Activated T-cell treated with anti-CD3 and anti-CD28 coated beads for 48 hours (primary cell): ENCODE measurements at places on chromosomes 1 and 21.

- no peak for DNase-seq
These were observed 85.7 kb upstream of the SLC45A1 start for GRCh38 chr1:8232036-8232757.

DNA sequence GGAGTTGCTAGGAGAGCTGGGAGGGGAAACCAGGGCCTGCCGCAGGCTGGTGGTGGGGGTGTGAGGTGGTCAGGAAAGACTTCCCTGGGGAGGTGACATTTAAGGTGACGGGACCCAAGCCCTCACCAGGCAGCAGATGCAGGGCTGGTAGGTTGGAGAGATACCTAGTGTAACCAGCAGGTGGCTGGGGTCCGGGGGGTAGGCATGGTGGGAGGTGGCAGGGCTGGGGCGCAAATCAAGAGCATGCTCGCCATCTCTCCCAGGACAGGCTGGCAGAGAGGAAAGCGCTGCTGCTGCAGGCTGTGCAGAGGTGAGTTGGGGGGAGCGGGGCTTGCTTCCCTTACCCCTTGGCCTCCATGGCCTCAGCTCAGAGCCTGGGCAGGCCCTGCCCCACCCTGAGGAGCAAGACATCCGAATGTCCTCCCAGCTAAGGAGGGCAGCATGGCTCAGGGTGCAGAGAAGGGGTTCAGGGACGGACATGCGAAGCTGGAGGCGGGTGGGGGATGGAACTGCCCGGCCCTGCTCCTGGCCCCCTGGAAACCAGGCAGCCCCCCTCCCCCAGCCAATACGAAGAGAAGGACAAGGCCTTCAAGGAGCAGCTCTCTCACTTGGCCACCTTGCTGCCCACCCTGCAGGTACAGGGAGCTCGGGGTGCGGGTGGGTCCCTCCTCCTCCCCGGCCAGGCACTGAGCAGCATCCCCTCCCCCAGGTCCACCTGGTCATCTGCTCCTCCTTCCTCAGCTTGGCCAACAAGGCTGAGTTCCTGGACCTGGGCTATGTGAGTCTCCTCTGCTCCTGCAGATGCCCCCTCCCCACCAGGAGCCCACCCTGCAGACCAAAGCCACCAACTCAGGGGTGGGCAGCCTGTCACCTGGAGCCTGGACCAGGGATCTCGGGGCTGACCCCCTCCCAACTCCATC, 4.0 kb downstream of the RNF207 start:
- peak; percentile 25 for DNase-seq

GRCh38 chr1:192980856-192981255, 78.3 kb downstream of the UCHL5 start:
- no peak for DNase-seq

- DNase-seq = no peak
These were observed 101.4 kb upstream of the RGS1 start for GRCh38 chr1:192474080-192474683.

DNA sequence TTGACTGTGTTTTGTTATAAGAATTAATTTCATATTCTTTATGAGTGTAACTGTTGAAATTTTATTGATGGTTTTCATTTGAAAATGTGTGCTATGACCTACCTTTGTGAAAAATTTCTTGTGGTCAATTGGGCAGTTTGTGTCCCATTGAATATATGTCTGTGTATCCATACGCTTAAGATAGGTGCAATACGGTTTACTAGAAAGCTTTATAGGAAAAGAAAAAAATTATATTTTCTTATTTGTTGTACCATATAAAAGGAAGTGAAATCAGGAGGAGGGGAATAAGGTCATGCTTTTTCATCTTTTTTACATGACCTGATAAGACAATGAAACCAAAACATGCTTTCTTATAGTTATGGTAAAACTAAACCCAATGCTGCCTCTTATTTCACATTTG, 807.7 kb downstream of the USP25 start:
- no peak for DNase-seq

DNA sequence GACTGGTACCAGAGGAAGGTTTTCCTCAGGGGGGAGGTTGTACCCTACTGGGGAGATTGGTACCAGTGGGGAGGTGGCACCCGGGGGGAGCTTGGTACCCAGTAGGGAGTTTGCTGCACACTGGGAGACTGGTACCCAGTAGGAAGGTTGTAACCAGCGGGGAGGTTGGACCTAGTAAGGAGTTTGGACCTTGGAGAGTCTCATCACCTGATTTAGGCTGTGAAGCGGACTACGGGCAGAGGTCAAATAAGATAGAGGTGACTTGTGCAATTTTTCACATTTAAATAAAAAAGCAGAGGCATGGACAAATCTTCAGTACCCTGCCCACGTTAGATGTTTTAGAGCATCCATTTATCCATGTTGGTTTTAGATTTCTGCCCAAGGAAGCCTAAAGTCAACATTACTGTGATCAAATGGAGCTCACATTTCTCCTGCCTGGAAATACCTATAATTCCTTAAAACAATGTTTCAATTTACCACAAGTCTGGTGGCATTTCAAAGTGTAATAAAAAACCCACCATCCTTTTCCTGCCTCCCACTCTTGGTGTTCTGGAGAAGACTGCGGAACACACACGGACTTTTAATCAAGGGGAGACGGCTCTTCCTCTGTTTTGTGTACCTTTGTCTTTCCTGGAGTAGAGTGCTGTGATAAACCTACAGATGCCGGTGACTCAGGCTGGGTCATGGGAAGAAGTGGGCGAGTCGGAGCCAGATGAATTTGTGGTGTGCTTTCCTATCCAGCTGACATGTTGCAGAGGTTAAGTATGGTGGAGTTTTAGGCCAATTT, 36.2 kb upstream of the MRPS6 start:
- DNase-seq = no peak

- no peak for DNase-seq
These were observed 1.2 kb downstream of the ELOVL1 start for GRCh38 chr1:43366601-43367025.

- no peak for DNase-seq
These were observed 11.3 kb upstream of the SLC1A7 start for GRCh38 chr1:53153752-53154151.

DNA sequence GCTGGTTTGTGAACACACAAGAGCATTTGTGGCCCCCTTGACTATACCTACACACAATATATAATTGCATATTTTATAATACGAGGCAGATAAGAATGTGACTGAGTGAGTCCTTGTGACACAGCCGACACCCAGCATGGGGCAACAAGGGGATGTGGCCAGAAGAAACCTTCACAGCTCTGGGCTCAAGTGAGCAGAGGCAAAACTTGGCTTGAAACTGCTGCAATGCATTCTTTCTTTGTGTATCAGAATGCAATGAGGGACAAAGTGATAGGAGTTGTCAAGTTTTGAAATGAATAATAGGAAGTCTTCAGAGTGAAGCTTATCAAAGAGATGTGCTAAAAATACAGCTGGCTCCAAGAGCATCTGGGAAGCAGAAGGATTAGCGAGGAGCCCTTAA, 124.0 kb upstream of the C8B start:
- no peak for DNase-seq

DNA sequence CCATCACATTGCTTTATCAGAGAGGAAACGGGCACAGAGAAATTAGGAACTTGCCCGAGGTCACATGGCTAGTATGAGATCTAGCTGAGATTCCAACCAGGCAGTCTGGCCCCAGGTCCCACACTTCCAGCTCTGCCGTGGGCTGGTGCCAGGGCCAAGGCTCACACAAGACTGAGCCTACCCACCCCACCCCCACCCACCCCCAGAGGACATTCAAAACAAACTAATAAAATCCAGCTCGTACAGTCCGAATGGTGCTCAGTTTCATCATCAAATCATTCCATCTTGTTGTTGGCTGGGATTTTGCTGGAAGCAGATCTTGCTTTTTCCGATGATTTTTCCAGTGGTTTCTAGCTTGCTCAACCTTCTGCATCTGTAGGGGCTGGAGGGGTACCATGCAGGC, 27.9 kb downstream of the MATN1 start:
- DNase-seq = no peak

DNA sequence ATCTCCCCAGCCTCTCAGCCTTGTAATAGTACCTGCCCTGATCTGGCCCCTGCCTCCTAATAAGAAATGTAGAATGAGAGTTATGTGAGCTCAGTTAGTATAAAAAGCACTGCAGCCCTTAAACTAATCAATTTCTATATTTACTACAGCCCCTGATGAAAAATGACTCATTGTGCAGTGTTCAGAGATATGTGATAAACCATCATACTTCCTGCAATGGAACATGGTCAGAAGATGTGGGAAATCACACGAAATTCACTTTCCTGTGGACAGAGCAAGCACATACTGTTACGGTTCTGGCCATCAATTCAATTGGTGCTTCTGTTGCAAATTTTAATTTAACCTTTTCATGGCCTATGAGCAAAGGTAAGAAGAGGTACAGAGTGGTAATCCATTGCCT, 176.8 kb upstream of the PDE4B start:
- DNase-seq = no peak

- no peak for DNase-seq
These were observed 22.1 kb downstream of the UCK2 start for GRCh38 chr1:165849353-165850133.

DNA sequence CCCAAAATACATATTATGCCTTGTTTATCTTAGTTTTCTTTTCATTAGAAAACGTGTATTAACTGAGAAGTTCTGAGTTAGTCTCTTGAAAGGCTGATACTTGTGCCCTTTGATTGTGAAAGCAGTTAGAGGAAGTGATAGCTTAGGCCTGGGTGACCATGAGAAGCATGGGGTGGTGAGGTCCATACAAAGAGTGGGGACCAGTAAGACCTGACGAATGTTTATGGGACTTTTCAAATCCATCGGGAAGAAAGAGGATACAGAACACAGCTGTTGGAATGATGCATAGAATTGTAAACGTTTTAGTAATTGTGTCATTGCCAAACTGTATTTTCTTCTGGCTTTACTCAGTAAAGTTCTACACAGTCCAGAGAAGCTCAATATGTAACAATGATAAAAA, 259.8 kb downstream of the LMO4 start:
- DNase-seq = no peak

GRCh38 chr1:109542657-109543056, 3.0 kb downstream of the GPR61 start:
- DNase-seq = no peak

GRCh38 chr1:196309386-196309785, 298.9 kb downstream of the KCNT2 start:
- no peak for DNase-seq

DNA sequence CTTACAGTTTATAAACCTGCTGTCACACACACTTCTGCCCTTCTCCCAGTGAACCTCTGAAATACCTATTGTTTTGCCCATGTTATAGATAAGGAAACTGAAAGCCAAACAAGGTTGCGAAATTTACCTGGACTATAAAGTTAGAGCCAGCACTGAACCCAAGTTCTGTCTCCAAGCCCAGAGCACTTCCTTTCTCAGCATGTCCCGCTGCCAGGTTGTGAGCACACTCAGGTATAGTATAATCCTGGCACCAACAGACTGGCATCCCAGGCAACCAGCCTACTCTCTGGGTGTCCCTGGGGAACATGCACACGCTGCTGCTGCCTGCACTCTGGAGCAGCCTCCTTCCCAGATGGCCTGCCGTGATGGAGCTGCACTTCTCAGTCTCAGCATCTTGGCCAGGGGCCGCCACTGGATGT, 45.1 kb downstream of the PGBD5 start:
- DNase-seq = no peak

GRCh38 chr1:31667065-31667785, 22.5 kb upstream of the PEF1 start:
- no peak for DNase-seq

- no peak for DNase-seq
These were observed 3.8 kb downstream of the RSPH1 start for GRCh38 chr21:42492201-42492600.

GRCh38 chr1:233503366-233503954, 110.4 kb upstream of the KCNK1 start:
- DNase-seq = no peak

DNA sequence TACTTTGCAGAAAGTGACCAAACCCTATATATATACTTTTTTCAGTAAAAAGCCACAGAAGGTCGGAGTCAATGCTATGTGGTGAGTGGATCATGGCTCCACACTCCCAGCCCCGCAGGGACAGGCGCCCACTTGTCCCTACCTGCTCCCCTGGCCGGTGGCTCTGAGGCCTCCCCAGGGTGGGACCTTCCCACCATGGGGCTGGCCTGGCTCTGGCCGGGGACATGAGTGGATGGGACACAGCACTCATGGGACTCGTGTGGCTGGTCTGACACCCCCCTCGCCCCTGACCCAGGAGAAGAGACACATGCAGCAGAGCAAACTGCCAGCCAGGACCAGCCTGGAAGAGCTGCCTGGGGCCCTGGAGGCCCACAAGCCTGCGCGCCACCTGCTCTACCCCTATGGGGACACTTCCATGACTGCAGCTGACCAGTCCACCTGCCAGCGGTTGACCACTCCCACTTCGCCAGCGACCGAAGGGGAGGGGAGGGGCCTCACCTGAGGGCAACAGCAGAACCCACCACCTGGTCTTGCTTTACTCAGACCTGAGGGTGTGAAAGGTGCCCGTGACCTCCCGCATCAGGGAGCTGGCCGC, 2.2 kb downstream of the SPATC1L start:
- no peak for DNase-seq

DNA sequence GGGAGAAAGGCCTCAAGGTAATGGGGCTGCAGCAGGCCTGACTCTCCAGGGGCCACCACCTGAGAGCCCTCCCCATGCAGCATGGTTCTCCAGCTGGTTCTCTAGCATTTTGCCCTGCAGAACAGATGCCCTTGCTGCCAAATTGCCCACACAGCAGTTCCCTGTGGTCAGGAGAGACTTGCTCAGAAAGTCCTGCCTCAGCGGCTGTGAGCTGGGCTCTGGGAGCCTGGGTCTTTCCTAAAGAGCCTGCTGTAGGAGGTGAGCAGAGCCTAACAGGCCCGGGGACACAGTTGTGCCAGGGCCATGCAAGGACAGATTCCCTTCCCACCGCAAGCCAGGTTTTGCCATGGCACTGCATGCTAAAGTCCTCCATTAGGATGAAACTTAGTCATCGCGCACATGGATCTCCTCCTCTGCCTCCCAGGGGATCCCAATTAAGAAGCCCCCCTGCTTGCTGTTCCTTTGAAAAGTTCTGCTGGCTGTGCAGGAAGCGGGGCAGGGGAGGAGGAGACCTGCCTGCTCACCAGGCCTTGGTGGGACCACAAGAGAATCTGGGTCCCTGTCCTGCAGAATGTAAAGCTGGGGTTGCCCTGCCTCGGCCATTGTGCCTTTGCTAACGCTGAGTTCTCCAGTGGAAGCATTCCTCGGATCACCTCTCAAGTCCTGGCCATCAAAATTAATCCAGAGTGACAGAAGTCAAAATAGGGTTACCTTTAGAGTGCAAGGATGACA, 21.4 kb downstream of the TEX35 start:
- DNase-seq = no peak
